ENCODE measurements at places on chromosomes 1 and 21.
A peak's percentile ranks its signal among the peaks of the same experiment; 100 is the strongest.

DNA sequence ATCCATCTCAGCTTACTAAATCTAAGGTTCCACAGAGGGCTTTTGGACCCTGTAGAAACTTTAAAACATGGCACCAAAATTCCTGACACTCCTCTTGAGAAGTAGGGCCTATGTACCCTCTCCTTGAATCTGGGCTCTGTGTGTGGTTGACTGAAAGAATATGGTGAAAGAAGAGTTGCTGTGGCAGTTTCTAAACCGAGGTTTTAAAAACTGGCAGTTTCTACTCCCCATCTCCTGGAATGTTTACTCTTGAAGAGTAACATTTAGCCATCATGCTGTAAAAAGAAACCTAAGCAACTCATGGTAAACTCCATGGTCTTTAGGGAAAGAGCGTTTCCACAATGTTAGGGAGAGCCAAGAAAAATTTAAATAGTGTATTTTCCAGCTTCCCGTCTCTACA is 4.6 kb upstream of the CMPK1 start:
- no peak for DNase-seq

- no peak for DNase-seq
Observed at GRCh38 chr21:41098076-41098475, 69.9 kb upstream of the BACE2 start.

DNA sequence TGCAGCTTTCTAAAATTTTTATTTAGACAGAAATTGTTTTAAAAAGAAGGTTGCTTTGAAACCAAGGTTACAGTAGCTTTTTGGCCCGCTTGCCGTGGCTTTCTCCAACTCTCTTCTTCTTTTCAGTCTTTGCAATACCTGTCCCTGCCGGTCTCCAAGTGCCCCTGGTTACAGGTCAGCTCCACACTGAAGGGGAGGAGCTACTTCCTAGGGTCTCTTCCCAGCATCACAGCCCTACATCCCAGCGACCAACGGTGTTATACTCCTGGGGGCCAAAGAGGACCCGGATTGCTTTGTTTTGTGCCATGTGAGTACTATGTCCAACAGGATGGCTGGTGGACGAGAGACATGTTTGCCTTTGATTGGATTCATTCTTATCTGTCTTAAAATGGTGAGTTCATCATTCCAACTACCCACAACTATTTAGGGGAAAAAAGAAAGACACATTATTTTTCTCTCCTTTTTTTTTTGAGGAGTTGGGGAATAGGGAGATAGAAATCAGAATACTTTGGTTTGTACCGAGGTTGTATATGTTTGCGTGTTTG is at the start of gene FNDC7:
Gene FNDC7, plus strand, starts transcription at position 303 of the 545 bp plus-strand sequence. Its CDS starts 26 bp downstream, at position 329.
- peak; percentile 71 for DNase-seq

GRCh38 chr1:156496211-156496761 is 4.3 kb downstream of the MEF2D start:
- no peak for DNase-seq

GRCh38 chr1:228194436-228194835 is 13.4 kb upstream of the OBSCN start:
- DNase-seq = no peak

- DNase-seq = no peak
Observed at GRCh38 chr1:10507111-10507879, 32.5 kb downstream of the PEX14 start.

Data from iPS DF 6.9 (cell line).